ENCODE measurements at places on chromosomes 5 and 9.

DNA sequence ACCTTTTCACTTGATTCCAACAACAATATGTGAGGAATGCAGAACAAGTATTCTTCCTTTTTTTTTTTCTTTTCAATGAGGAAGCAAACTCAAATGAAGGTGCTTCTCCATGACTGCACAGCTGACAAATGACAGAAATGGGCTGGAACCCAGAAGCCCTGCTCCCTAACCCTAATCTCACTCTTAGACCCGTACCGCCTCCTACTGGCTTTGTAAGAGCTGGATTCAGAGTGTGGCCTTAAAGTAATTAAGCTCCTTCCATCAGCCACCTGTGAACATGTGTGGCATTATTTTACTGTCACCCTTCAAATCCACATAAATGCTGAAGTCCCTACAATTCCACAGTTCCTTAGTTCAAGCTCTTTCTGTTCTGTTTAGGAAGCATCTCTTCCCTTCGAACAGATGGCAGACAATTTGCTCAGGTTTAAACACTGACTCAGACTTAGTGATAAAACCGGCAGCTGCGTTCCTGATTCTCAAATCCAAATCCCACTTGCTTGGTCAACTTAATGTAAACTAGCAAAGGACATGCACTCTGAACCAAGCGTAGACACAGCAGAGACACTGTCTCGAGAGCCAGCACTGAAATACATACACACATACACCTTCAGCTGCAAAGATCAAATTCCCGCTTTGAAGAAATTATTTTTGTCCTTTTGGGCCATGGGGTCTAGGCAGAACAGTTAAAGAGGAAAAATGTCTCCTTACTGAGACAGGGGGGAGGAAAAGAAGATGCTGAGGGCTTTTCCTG lies 316.7 kb upstream of the TLE4 start:
- DNase-seq: no peak

DNA sequence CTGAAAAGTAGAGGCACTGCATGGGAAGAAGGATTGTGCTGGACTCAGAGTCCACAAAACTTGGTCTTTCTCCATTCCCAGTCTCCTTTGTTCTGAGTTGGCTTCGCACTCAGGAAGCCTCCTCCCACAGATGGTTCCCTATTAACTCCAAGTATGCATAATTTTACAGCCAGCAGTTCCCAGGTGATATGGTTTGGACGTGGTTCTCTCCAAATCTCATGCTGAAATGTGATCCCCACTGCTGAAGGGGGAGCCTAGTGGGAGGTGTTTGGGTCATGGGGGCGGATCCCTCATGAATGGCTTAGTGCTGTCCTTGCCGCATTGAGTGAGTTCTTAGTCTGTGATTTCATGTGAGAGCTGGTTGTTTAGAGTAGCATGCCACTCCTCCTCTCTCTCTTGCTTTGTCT lies 86.6 kb downstream of the FEM1C start:
- no peak for DNase-seq

DNA sequence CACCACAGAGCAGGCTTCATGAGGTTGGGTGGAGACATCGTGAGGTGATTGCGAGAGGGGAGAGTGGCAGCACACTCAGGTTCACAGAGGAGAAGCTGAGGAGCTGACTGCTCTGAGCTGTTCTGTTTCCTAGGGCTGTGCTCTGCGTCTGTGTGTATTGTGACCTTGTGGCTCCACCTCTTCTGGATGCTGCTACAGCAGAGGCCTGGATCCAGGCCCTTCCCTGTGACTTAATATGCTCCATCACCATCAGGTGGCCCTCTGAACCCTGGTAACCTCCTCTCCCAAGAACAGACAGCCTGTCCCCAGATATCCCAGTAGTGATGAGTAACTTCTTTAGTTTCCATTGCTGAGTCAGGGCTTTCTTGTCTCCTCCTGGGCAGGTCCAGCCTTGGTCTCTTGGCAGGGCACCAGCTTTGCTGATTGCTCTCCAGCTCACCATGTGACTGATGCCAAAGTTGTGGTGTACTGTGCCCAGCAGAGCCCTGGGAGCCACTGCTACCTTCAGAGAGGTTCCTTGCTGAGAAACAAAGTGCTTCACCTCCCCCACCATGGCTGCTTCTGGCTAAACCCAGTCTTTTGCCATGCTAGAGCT lies 212.8 kb upstream of the CHD1 start:
- no peak for DNase-seq

DNA sequence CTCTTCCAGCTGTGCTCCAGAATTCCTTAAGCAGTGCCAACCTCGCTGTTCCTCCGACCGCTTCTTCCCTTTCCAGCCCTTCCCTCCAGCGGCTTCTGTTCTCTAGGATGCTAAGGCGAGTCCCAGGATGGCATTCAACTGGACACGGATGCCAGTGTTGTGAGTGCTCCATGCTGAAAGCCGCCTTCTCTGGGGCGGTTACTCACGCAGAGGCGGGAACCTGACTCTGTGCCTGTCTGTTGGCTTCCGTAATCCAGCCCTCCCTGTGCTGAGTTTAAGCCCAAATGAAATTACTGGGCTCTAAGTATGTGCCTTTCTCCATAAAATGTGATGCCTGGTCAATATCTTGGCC lies 20.2 kb downstream of the COL5A1 start:
- DNase-seq: no peak

DNA sequence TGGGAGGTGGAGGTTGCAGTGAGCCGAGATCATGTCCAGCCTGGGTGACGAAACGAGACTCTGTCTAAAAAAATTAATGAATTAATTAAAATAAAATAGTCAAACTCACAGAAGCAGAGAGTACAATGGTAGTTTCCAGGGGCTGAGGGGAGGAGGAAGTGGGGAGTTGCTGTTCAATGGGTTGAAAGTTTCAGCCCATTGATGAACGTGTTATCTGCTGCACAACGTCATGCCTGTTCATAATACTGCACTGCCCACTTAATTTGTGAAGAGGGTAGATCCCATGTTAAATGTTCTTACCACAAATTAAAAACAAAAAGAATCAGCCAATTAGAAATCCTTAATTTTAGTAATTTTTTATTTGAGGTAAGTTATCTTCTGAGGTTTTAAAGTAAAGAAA lies 16.4 kb upstream of the RUFY1 start:
- DNase-seq: no peak

- no peak for DNase-seq
Observed at GRCh38 chr5:18507114-18507513, 872.9 kb downstream of the TAF11L14 start.

DNA sequence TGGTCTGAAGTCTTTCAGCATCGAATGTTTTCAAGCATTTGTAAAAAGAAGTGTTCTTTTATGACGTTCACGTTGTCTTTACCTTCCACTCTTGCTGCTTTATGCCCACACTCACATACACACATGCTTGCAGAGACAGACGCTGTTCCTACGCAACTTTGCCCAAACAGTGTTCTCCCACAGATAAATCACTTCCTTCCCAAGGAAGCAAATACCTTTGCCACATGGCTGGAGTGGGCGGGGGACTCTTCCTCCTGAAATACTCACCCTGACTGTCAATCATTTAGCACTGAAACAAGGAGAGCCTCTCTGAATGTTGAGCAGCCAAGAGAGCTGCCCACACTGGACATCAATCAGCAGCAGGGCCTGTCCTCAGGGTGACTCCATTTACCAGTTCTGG lies 22.4 kb upstream of the ASTN2 start:
- DNase-seq: no peak

GRCh38 chr5:65821966-65822365 lies 100.0 kb downstream of the NLN start:
- no peak for DNase-seq

All from anterior cingulate cortex (tissue), 58 donors.